Stimulated activated CD8-positive, alpha-beta memory T cell treated with anti-CD3 and anti-CD28 coated beads, Interleukin-7, amount 100 ng/mL, for 1 hour (primary cell): ENCODE measurements at places on chromosomes 6 and 20.

- no peak for DNase-seq
Measured at GRCh38 chr20:55961376-55962330, 43.7 kb downstream of the CBLN4 start.

DNA sequence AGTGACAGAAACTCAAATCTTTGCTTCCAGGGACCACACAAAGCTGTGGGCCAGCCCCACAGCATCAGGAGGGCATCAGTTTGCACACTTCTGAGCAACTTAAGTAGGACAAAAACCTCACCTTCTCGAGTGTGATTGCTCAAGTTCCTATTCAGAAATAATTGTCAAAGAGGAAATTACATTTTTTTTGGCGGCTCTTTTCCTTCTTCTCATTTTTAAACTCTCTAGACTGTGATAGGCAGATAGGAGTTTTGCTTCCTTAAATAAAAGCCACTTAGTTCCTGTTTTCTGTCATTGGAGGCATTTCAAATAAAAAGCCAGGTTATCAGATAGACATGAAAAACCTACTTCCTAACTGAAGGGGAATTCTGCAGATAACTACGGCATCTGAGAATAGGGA, 11.2 kb upstream of the TAGAP start:
- no peak for DNase-seq

GRCh38 chr6:152401978-152402377, 235.2 kb downstream of the SYNE1 start:
- DNase-seq, result no peak

GRCh38 chr6:64459411-64459944, 823.9 kb downstream of the PHF3 start:
- DNase-seq, result no peak

DNA sequence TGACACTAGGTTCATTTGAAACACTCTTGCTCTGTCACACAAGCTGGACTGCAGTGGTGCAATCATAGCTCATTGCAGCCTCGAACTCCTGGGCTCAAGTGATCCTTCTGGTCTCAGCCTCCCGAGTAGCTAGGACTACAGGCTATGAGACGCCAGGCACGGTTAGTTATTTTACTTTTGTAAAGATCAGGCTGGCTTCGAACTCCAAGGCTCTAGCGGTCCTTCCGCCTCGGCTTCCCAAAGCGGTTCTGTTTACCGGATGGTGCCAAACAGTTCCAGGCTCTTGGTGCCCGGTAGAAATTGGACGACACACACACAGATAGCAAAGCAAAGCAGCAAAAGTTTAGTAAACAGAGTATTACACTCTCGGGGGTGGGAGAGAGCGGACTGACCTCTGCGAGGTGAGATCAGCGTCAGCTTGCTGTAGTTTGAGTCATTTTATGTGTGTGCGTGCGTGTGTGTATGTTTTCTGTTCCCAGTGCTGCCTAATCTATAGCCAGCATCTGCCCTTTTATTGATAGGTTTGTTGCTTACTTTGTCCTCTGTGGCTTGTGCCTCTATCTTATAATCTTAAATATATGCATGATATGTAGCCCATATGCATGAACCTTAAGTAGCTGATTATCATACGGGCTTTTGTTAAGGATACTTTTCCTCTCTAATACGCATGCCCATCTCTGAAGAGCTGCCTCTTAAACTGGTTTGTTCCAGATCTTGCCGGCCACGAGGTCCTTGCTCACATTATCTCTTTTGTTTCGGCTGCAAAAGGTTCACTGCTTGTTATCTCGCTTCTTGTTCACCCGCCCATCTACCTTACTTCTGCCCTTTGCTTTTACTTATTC, 75.2 kb downstream of the OR2B2 start:
- no peak for DNase-seq

- DNase-seq, result no peak
Measured at GRCh38 chr6:108896111-108896661, 48.0 kb downstream of the ARMC2 start.

GRCh38 chr6:78340755-78341154, 526.6 kb upstream of the IRAK1BP1 start:
- no peak for DNase-seq

DNA sequence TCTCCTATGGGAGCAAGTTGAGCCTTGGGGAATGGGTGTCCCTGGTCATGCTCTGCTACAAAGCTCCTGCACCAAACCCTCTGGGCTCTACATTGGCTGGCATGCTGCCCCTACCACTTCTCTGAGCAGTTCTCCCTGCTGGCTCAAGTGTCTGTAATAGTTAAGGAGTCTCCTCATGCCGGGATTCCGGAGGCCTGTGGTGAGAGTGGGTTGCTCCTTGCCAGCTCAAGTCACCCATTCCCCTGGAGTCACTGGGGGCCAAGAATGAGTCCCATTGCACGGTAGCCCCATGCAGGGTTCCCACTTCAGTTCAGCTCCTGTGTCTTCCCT, 173.9 kb downstream of the PRDM13 start:
- no peak for DNase-seq

DNA sequence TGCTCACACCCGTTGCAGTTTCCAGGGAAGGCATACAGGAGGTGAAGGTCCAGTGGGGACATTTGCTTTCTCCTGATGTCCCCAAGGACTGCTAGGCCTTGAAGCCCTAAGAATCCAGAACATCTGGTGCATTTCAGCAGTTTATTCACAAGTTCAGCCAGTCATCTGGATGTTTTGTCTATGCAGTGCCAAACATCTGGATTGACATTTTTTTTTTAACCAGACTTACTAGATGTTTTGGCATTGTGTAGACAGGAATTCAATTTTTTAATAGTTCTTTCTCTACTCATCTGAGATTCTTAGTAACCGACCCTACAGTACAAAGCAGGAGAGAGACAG, 256.2 kb downstream of the CLIC5 start:
- DNase-seq, result no peak

DNA sequence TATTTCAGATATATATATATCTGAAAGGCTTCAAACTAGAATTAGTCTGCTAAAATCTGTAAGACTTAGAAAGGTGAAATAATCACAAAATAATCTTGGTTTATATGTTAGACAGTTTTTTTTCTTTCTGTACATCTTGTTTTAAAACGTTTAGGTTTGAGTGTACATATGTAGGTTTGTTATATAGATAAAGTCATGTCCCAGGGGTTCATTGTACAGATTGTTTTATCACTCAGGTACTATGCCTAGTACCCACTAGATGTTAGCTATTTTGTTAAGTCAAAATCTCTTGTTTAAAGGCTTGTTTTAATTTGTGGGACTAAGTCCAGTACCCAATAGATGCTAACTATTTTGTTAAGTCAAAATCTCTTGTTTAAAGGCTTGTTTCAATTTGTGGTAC, 1339.0 kb upstream of the CITED2 start:
- no peak for DNase-seq

DNA sequence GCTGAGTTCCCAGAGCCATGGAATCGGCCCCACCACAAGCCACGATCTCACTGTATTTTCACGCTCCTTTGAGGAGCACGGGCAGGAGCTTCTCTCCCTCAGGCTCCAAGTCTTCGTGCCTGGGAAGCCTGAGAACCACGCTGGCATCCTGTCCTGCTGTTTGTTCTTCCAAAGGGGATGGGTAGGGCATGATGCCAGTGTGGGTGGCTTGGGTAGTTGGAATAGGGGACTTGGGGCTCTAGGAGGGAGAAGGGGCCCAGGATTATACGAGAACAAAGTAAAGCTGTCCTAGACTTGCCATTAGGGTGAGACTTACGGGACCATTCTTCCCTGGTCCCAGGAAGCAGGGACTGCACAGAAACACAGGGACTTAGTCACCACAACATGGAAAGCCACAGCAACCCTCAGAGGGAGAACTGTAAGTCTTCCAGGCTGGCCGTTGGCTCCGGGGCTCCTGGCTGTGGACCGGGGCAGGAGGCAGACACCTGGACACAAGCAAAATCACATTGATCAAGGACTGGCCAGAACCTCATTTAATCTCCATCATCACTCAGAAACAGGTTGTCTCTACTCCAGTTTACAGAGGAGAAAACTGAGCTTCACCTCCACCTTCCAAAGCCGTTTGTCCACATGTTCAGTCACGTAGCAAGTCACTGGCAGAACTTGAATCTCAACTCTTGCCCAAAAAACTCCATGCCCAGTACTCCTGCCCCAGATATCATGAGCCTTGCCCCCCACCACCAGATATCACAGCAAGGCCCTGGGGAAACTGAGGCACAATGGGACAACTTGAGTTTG, 1.3 kb downstream of the CCN5 start:
- DNase-seq, result no peak

- DNase-seq, result no peak
Measured at GRCh38 chr6:128412680-128413079, 107.7 kb downstream of the PTPRK start.

- no peak for DNase-seq
Measured at GRCh38 chr6:3367630-3368029, 89.2 kb downstream of the SLC22A23 start.

DNA sequence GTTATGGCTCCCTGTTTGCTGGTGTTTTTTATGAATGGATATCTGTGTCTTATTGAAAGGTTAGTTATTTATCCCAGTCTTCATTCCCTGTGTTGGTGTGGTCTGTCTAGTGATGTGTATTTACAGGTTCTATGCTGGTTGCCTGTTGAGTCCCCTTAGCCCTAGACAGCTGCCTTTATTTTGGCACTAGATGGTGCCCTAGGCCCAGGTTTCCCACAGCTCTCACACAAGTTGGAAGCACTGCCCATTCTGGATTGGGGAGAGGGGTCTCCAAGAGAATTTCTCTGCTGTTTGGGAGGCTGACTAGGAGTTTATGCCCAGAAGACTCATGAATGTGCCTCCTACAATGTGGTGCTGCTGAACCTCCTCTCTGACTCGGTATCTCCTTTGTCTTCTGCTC, 12.4 kb downstream of the GRM1 start:
- no peak for DNase-seq

- DNase-seq, result no peak
Measured at GRCh38 chr6:168934660-168935627, 318.7 kb downstream of the THBS2 start.
